ENCODE measurements at places on chromosomes 13 and 19.
A peak's percentile ranks its signal among the peaks of the same experiment; 100 is the strongest.

DNA sequence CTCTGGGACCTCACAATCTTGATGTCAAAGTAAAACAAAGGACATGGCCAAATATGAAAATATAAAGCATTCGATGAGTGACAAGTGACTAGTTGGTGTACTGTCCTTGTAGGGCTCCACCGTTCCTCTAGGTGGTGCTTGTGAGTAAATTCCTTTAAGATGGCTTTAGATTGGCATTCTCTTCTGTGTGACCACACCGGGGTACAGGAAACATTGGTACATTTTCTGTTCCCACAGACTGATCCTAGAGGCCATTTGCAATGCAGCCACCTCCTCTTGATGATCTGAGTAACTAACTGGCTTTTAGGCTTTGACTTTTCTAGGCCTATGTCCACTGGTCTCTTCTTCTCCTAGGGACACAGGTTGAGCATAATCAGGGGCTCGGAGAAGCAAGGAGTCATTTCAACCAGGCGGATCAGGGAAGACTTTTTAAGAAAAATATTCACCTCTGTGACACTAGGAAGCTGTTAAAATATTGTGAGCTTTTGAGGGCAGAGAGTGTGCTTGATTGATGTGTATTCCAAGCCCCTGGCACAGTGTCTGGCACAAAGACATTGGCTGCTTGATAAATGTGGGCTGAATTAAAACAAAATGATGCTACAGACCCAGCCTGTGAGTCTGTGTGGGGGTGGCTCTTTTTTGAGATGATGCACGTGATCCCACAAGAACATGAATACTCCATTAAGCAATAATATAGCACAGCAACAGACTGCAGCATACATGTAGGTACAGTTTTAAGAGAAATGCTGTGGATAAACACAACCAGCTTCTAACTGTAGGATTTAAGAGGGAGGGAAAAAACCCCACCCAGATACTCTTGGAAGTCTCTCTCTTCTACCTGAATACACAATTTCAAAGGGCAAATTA, 21.0 kb downstream of the EPSTI1 start:
- peak; percentile 13 for DNase-seq

- DNase-seq = no peak
Measured at GRCh38 chr19:18020212-18021085, 12.5 kb downstream of the ARRDC2 start.

DNA sequence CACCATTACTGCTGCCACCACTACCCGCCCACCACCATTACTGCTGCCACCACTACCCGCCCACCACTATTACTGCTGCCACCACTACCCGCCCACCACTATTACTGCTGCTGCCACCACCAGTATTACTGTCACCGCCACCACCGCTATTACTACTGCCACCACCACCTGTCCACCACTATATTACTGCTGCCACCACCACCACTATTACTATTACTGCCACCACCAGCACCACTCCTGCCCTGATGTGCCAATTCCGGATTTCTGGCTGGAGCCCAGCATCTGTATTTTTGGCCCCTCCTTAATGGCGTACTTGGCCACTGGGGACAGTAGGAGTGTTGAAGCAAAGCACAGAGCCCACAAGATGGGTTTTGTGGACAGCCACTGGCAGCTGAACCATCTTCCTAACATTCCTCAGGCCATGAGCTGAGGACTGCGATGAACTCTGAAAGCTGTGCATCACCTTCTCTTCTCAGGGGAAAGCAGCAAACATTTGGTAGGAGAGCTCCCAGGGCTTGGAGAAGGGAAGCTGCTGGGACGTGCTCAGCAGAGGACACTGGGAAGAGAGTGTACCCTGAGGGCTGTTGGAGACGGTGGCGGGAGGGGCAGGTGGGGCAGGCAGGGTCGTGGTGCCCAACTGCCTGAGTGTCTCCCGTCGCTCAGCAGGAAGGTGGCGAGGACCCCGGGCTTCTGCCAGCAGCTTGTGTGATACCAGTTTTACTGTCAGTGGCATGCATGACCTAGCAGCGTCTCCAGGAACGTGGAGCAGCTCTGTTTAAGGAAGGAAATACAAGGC, 23.0 kb downstream of the CUL4A start:
- DNase-seq = no peak

- DNase-seq = no peak
Measured at GRCh38 chr19:16628984-16629691, 1.1 kb upstream of the MED26 start.

- no peak for DNase-seq
Measured at GRCh38 chr13:32059511-32059984, 28.0 kb downstream of the FRY start.

- DNase-seq = no peak
Measured at GRCh38 chr13:113854238-113855011, 9.5 kb downstream of the GAS6 start.

DNA sequence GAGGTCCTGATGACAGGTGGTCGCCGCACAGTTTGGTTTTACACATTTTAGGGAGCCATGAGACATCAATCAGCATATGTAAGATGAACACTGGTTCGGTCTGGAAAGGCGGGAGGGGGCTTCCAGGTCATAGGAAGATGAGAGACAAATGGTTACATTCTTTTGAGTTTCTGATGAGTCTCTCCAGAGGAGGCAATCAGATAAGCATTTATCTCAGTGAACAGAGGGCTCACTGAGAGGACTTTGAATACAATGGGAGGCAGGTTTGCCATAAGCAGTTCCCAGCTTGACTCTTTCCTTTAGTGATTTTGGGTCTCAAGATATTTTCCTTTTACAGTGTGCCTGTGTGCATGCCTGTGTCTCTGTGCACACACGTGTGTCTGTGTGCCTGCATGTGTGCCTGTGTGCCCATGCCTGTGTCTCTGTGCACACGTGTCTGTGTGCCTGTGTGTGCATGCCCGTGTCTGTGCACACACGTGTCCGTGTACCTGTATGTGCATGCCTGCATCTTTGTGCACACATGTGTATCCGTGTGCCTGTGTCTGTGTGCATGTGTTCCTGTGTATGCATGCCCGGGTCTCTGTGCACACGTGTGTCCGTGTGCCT, 35.5 kb upstream of the TMEM255B start:
- DNase-seq = no peak

DNA sequence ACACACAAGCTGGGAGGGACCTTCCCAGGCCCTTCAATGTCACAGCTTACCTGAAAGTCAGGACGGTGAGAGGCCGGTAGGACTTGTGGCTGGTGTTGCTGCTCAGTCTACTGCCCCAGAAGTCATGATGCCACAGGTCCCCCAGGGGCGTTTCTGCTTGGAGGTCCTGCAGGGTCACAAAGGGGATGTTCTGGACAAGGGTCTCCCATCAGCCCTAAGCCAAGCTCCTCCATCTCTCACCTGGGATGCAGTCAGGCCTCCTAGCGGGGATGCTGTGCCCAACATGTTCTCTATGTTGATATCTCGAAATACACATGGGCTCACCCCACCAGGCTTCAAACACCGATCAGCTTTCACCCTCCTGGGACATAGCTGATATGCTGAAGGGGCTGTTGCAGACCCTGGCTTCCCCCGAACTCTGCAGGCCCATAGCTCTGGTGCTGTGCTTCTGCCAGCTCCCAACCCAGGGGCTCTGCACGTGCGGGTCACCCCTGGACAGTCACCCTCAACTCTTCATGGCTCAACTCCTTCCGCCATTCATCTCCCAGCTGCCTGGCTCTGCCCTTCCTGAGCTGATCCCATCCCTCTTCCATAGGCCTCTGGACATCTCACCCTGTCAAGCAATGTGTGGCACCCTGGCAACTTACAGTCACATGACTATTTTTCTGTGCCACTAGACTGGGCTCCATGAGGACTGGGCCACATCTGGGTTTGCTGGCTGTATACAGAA, 10.3 kb downstream of the TMTC4 start:
- DNase-seq = no peak

DNA sequence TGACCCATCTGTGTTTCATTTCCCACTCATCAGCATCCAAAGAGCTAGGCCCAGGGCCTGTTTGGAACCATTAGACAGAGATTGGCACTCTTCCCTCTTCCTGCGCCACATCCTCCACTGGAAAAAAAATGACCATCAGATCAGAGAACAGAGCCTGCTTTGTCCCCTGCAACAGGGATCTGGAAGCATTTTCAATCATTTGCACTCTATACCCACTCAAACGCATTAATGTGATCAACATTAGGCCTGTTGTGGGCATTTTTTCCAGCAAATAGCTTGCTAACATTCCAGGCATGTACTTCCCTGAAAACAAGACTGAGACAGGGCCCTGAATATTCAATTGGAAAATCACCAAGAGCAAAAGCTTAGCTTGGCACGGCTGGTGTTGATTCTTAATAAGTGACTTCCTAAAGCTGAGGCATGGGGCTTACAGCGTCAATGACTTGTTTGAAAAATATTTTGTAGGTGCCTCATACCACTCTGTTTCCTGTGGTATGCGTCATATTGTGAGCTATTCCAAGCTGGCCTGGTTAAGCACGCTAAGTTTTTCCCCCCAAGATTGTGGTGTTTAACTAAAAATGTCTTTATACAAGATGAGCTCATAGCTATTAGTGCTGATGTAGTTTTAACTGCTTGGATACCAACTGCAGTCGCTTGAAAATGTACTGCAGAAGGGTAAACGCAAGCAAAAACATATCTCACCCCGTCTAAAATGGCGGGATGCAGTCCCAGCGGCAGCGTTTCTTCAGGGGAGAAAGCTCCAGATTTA, 404.4 kb downstream of the SPRY2 start:
- DNase-seq = no peak

- no peak for DNase-seq
Measured at GRCh38 chr19:29187676-29188075, 25.3 kb downstream of the UQCRFS1 start.

DNA sequence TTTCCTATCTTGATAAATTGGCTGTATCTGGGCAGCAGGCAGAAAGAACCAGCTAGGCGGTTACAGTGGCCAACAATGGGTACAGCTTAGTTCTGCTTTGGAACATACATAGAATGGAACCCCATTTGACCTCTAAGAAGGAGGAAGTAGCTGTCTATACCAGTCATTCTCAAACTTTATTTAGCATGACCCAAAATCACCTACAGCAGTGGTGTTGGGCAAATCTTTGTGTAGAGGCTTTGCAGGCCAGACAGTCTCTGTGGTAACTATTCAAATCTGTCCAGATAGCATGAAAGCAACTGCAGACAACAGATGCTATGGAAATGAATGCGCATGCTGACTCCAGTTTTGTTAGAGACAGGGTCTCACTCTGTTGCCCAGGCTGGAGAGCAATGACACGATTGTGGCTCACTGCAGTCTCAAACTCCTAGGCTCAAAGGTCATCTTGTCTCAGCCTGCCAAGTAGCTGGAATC, 12.0 kb upstream of the KCNC3 start:
- no peak for DNase-seq

- DNase-seq = peak; percentile 79
Measured at GRCh38 chr19:35899547-35900214, 659 bp downstream of the NFKBID start.

DNA sequence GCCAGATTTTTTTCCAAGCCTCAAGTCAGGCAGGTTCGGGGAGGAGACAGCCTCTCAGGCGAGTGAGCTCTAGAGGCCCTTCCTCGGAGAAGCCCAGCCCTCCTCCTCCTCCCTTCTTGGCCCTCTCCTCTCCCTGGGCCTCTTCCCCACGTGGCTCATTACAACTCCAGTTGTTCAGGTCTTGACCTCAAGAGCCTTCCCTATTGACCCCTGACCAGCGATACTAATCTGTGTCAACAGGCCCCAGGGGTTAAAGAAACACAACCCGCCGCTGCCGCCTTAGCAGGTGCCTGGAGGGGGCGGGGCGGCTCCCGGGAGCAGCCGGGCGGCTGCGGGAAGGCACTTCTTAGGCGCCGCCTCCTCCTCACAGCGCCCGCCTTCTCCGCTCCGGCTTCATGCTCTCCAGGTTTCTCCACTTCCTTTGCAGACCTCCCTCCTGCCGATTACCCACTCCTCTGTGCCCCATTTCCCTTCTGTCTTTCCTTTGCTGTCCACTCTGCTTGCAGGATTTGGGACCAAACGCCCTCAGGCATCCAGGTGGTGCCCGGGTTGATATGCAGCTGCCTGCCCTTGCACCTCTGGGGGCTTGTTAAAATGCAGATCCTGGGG, 51.0 kb downstream of the LYL1 start:
- peak; percentile 21 for DNase-seq

DNA sequence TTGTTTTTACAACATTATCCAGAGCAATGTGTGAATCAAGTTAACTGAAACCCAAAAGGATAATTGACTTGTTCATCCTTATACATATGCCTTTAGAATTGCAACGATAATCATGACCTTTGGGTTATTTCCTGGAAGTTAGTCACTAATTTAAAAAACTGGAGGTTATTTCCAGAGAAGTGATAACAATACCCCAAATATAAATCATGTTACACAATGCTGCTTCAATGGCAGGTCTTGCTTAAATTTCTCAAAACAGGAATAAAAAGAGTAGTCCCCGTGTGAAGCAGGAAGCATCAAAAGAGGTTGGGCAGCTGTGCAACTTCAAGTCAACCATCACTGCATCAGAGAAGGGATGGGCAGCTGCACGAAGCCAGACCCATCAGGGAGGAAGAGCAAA, 134.4 kb downstream of the EFNB2 start:
- no peak for DNase-seq

DNA sequence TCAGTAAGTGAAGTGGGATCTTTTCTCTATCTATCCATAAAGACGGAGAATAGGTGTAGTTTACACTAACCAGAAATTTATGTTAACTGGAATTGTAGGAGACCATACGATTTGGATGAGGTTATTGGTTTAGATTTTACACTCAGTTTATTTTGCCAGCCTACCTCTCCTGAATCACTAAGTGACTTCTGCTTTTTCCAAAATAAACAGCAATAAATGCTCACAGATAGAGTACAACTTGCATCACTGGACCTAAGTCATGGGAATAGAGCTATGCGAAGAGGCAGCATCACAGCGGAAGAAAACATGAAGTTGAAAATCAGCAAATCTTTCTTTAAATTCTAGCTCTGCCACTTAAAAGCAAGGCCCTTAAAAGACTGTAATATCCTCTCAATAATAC, 781.0 kb downstream of the LIG4 start:
- no peak for DNase-seq

- no peak for DNase-seq
Measured at GRCh38 chr13:28248080-28248479, 109.7 kb downstream of the PAN3 start.

- DNase-seq = no peak
Measured at GRCh38 chr19:23145617-23146415, 29.0 kb downstream of the ZNF730 start.

DNA sequence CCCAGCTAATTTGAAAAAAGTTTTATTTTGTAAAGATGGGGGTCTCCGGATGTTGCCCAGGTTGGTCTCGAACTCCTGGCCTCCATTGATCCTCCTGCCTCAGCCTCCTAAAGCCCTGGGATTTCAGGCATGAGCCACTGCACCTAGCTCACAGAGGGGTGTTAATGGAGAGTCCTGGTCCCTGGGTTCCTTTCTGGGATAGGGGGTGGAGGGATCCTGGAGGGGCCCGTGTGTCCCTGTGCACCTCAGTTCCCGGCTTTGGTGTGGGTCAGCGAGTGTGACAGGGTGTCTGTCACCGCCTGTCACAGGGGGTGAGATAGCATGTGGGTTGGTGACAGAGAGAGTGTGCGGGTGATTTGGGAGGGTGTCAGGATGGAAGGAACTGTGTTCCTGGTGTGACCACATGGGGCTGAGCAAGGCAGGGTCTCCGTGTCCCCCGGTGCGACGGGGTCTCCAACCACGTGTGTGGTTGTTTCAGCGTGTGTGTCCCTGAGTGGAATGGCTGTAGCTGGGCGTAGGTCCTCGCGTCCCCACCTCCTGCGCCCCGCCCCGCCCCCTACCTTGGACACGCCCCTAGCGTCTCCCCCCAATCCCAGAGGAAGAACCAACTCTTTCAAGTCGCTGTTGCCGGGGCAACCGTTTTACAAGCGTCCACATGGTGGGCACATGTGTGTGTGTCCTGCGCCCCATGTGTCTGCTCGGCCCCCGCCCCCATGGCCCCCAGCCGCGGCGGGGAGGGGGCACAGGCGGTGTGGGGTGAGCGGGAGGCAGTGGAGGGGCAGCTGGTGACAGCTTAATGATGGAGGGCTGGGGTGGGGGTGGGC, 2.9 kb upstream of the NRTN start:
- DNase-seq = no peak
